ENCODE measurements at places on chromosomes 16 and 17.

DNA sequence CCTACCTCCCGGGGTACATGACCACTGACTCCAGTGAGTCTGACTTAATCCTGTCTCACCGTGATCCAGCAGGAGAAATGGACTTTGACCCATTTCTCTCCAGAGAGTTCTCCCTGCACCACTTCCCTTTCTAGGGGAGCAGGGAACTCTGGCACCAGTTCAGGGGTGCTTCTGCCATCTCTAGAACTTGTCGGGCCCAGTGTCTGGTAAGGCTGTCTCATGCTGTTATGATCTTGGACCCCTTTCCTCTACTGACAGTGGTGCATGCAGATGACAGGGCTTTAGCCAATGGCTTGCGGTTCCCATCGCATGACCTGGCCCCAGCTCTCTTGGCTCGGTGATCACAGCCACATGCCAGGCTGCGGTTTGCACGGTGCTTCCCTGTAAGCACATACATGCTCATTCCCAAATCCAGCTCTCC lies 62.0 kb downstream of the SLC39A11 start:
- DNase-seq: no peak

DNA sequence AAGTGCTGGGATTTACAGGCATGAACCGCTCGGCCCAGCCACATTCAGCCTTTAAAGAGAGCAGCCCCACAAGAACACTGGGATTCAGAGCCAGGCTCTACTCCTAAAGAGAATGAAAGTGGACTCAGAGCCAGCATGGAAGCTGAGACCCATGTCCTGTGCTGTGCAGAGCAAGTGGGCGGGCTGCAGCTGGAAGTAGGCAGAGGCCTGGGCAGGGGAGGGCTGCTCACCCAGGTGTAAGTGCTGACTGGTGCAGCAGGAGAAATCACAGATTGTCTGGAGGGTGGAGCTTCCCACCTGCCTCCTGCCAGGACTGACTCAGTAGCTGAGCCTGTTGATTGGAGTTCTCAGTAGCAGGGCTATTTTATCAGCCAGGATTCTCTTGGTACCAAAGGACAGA lies 178.7 kb downstream of the KATNIP start:
- DNase-seq: no peak

- DNase-seq: no peak
These were observed 24.2 kb downstream of the ACTG1 start for GRCh38 chr17:81488276-81488860.

DNA sequence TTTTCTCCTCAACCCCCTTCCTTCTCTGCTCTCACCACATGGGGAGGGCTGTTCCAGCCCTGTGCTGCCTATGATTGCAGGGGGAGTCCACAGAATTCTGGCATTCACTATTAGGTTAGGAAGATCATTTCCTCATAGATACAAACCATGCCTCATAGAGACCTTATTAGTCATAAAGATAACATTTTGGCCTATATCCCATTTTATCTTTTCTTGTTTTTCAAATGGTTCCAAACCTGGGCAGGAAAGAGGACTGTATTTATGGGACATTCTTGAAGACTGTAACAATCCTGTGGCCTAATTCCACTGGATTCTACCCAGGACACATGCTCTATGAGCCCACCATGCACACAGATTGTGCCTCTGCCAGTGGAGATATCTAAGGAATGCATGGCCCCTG lies 51.7 kb downstream of the ASIC2 start:
- DNase-seq: no peak

- DNase-seq: no peak
These were observed 11.5 kb downstream of the ZNF319 start for GRCh38 chr16:57988929-57989328.

GRCh38 chr17:39777534-39778365 lies 40.0 kb downstream of the GRB7 start:
- no peak for DNase-seq

DNA sequence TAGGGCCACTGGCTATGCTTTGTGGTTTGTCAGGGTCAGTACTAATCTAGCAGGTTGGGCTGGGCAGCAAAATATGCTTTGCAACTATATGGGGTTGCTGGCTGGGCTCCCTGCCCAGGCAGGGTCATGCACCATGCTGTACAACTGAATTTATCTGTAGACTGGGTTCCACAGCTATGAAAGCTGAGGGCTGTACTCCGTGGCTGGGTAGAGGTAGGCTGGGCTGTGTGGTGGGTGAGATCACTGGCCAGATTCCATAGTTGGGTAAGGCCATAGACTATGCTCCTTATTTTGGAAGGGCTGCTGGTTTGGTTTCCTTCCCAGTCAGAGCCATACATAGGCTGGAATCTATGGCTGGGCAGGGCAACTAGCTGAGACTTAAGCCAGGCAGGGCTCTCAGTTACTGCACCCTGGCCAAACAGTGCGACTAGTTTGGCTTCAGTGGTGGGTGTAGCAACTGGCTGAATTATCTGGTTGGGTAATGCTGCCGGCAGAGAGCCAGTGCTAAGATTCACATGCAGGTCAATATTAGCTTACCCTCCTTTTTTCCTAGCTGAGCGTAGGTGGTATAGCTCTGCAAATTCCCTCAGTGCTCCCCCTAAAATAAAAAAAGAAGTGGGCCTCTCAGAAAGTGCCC lies 769.1 kb upstream of the CDH8 start:
- DNase-seq: no peak

GRCh38 chr16:57711346-57711745 lies 16.7 kb downstream of the DRC7 start:
- DNase-seq: no peak

DNA sequence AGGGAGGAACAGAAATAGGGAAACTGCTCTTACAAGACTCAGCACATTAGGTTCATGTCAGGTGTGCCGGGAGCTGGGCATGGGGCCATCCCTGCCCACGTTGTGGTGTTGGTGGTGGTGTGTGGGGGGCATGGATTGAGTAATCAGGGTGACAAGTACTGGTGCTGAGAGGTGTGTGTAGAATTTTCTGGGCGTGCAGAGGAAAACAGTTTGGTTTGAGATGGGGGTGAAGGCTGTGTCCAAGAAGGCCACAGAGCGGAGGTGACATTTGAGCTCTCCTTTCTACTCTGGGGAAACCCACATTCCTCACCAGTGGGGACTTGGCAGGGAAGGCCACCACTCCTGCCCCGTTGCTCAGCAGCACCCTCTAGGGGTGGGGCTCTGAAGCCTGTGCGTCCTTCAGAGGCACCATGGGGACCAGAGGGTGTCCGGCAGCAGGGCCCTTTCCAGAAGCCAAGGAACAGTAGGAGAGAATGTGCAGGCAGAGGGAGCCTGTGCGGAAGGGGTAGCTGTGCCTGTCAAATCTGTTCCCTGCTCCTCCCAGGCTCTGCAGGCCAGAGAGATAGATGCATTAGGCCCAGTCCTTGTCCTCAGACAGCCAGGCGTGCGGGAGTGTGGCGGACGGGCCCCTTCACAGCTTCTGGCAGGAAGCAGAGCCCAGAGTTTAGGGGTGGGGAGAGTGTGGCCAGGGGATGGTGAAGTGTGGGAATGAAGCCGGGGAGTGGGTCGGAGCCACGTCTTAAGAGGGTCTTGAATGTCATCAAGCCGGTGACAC lies 48.7 kb upstream of the GSE1 start:
- DNase-seq: no peak

GRCh38 chr16:86388976-86389375 lies 121.4 kb upstream of the FOXF1 start:
- no peak for DNase-seq

GRCh38 chr17:83056583-83057396 lies 22.6 kb upstream of the METRNL start:
- no peak for DNase-seq

DNA sequence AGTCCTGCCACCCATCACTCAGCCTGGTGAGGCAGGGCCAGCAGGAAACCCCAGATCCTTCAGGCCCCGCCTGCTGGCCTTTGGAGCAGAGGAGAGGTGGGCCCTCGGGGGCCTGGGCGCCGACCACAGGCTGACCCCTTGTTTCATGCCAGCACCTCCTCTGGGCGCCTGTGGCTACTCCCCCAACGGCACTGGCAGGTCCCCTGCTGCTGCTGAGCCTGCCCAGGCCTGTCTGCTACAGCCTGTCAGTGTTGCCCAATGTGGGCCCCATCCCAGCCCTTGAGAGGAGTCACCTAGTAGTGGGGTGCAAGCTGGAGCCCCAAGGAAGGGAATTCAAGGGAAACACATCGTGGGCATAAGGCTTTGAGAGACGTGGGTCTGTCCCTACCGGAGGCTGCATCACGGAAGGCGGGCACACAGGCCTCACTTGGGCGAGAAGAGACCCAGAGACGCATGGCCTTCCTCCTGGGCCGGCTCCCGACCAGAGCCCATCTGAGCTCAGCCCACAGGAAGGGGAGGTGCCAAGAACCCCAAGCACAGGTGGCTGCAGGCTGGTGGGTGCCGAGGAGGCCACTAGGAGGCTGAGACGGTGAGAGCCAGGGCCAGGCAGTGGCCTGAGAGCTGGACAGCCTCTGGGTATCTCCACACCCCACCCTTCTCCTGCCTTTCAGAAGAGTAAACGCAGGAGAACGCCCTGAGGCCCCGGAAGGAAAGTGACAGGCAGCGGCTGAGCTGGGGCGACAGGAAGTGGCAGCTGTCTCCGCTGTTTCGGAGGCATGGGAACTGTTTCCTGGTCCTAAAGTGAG lies 8.0 kb upstream of the FASN start:
- DNase-seq: no peak

GRCh38 chr16:65775829-65776228 lies 590.7 kb upstream of the CDH5 start:
- no peak for DNase-seq

DNA sequence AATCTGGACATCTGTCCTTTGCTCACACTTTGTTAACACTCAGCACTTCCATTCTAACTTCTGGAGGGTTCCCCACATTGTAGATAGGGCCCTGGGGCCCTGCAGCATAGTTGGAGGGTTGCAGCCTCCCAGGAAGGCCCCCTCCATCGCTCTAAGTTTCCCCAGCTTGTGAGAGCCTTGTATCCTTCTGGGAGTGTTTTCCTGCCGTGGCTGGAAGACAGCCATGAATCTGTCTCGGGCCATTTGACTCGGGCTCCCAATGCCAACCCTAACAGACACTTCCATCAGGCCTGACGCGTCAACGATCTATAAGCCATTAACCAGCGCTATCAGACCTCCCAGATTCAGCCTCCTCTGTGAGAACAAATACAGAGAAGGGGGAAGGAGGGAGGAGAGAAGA lies 263.7 kb upstream of the RPL38 start:
- DNase-seq: no peak

Data from left renal pelvis (tissue), 4 donors.